Sigmoid colon (tissue), 7 donors: ENCODE measurements at places on chromosomes 1 and 21. TPM values are rescaled to one million over a fixed set of nuclear protein-coding genes. Genes with fewer than 3 reads are reported as not detected.

Gene ADAMTS1
- 29.6 TPM for polyA plus RNA-seq

Gene SIPA1L2
- polyA plus RNA-seq, result 18.0 TPM

Gene NUP133
- polyA plus RNA-seq, result 4.8 TPM

Gene OR6N1
- not detected for polyA plus RNA-seq

Gene OR2T11
- not detected for polyA plus RNA-seq

Gene NPPA
- polyA plus RNA-seq, result 8.6 TPM
